D721Med (cell line): ENCODE measurements at places on chromosomes 4 and X.

GRCh38 chr4:31104043-31104442 lies 383.9 kb downstream of the PCDH7 start:
- no peak for DNase-seq

DNA sequence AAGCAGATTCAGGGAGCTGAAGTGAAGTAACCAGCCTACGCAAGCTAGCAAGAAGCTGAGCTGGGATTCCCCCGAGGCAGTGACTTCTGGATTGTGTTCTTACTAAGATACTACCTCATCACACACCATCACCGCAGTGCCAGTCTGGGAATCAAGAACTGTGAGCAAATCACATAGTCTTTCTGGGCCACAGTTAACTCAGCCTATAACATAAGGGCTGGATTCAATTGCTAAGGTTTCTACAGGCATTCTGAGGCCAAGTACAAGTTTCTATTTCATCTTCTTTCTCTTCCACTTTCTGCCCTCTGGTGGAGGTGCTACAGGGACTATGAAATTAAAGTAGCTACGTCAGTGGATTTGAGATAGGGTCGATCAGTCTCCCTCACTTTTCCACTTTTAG lies 1.4 kb upstream of the CORIN start:
- DNase-seq: no peak

- DNase-seq: no peak
Observed at GRCh38 chr4:143184217-143184502, 557 bp upstream of the USP38 start.

- DNase-seq: no peak
Observed at GRCh38 chr4:175394208-175394607, 417.9 kb downstream of the GPM6A start.

DNA sequence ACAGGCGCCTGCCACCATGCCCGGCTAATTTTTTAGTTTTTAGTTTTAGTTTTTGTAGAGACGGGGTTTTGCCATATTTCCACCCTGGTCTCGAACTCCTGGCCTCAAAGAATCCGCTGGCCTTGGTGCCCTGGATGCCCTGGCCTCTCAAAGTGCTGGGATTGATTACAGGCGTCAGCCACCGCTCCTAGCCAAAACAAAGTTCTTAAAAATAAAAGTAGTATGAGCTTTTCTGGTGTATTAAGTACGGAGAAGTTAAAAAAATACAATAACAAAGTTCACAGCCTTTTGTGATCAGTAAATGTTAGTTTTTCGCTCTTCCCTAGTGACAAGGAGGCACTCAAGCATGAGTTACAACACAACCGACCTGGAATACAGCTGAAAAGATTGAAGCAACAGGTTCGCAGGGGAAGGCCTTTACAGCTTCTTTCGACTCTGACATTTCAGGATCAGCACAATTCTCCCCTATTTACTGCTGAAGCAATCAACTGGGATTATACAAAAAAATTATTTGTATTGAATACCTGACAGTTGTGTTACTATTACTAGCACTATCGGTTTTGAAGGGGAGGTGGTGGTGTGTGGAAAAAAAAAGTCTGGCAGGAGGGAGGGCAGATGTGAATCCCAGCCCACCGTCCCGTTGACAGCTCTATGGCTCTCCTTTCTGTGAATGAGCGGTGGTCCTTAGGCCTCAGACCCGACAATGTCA lies 893 bp upstream of the METAP1 start:
- no peak for DNase-seq

GRCh38 chrX:49242545-49243066 lies 7.3 kb downstream of the CCDC22 start:
- no peak for DNase-seq

DNA sequence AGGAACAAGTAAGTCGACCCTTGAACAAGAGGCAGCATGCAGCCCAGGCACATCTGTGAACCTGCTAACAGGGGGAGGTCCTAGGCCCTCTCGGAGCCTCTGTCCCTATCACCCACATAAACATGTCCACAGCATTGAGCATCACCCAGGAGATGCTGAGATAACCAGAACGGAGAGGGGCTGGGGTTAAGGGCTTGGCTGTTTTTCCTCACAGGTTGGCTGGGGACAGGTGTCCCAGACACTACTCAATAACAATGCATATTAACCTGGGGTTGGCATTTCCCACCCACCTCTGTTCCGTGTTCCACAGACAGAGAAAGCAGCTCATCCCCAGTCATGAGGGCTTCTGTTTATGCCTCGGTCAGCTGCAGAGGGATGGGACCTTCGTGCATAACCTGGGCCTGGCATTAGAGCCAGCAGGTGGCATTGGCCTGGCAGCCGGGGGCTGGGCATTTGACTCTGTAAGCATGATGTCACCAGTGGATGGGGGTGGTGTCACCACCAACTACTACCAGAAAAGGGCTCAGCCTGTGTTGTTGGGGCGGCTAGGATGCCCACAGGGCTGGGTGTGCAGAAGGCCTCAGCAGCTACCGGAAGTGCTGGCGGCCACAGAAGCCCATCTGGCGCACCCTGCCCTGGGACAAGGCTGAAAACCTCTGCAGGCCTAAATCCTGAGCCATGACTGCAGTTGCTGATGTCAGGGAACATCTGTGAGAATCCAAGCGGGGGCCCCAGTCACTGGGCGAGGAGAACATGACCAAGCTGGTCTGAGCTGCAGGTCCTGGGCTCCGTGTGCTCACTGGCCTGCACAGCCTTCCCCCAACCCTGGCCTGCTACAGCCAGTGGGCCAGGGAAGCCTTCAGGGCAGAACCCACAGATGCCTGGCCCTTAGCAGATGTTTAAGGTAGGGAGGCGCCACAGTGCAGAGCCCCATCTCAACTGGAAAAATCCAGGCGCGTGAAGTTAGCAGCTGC lies 351.4 kb downstream of the NR3C2 start:
- DNase-seq: no peak

- no peak for DNase-seq
Observed at GRCh38 chr4:105714071-105714521, 5.5 kb downstream of the GSTCD start.

GRCh38 chr4:150679765-150680343 lies 97.9 kb downstream of the MAB21L2 start:
- DNase-seq: no peak

DNA sequence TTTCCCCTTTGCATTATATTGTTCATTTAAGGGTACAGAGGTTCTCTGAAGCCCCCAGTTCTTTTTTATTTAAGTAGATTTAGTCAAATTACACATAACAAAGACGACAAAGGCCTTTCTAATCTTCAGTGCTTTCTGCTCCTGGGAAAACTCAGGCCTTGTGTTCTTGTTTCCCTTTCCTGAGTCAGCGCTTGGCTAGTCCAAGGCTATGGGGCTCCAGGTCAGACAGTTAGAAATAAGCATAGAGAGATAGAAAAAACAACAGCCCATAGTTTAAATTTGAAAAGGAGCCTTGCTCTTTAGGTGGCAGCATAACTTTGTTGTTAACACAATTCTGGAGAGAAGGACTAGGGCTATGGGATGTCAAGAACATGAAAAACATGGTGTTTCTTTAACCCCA lies 97.3 kb downstream of the PPP1R2C start:
- no peak for DNase-seq

GRCh38 chrX:41677183-41678060 lies 11.4 kb upstream of the GPR34 start:
- DNase-seq: no peak

- DNase-seq: no peak
Observed at GRCh38 chr4:113625902-113626301, 135.6 kb downstream of the CAMK2D start.

GRCh38 chr4:119962631-119963030 lies 104.0 kb downstream of the MAD2L1 start:
- no peak for DNase-seq

DNA sequence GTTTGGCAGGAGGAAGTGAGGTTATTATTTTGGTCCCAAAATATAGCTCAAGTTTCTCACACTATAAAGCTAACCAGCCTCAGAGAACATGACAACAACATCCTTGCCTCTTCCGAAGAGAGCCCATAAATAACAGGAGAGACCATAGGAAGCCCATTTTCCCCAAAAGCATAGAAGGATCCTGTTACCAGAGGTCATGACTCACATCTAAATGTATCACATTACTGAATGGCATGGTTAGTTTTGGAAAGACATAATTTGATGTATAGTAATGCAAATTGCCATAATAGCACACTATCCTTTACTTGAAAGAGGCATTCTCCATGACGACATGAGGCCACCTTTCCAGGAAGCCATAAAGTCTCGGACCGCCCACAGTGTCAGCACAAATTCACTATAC lies 238.8 kb upstream of the GRIA3 start:
- no peak for DNase-seq

DNA sequence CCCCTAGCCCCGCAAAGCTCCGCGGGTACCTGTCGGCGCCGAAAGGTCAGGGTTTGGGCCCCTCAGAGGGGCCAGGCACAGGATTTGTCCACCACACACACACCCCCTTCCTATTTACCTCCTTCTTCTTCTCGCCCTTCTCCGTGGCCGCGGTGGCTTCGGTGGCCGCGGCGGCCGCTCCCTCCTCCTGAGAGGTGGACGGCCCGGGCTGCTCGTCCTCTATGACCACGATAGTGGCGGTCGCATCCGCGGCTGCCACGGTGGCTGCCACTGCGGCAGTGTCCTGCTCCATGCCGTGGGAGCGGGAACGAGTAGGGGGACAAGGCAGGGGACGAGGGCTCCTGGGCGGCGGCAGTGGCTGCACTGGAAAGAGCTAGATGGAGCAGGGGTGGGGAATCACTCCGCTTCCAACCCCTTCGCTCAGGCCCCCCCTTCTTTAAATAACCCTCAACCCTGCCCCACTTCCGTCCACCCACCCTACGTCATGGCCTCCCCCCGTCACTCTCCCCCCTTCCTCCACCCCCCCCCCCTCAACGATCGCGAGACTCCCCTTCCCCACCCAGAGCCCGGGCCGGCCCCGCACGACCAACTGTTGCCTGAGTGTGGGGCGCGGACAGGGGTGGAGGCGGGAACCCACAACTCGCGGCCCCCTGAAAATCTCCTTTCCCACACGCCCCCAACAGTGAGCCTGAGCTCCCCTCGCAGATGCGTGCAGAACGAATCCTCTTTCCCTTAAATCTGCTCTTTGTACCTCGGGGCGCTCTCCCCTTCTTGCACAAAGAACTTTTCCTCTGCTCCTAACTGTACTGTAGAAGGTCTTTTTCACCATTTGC lies at the start of gene SMARCA1:
Gene SMARCA1, minus strand, starts transcription at position 412 of the 833 bp plus-strand sequence. Its CDS starts 120 bp downstream, at position 292.
- peak; percentile 35 for DNase-seq

GRCh38 chrX:116181300-116181699 lies 10.8 kb downstream of the AGTR2 start:
- no peak for DNase-seq

DNA sequence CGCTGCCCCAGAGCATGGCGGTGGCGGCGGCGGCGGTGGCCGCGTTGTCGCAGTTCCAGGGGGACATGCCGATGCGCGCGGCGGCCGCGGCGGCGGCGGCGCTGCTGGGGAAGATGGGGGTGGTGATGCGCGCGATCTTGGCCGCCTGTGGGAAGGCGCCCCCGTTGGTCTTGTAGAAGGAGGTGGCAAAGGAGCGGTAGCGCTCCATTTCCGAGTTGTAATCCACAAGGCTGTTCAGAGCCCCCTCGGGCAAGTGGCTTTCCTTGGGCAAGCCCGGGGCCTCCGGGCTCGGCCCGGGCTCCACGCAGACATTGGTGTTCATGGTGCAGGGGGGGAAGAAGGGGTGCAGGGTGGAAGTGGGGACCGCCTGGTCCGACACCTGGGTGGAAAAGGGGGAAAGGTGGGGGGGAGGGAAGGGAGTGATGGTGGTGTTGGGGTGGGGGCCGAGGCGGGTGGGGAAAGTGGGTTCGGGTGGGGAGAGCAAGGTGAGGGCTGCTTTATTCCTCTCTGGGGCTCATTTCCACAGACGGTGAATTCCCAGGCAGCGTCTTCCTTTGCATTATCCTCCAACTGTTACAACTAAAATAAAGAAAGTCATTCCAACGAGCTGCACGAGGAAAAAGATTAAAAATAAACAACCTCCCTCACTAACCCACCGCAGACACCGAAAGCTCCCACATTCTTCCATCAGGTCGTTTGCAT lies 3.1 kb downstream of the CXXC4 start:
- DNase-seq: no peak

DNA sequence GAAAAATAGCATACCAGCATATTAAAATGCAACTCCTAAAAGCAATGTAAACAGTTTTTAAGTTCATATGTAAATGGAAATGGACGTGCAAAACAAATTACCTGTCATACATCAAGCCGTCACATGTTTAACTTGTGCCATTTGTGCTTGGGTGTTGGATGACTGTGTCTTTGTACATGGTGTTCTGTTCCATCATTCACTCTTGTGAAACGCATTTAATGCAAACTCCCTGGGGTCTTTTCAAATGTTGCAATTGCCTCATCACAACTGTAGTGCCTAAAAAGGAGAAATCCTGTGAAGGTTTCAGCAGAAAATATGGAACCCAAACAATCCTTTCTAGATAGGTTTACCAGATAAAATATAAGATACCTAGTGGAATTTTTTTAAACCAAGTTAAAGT lies 52.4 kb downstream of the PHOX2B start:
- no peak for DNase-seq

DNA sequence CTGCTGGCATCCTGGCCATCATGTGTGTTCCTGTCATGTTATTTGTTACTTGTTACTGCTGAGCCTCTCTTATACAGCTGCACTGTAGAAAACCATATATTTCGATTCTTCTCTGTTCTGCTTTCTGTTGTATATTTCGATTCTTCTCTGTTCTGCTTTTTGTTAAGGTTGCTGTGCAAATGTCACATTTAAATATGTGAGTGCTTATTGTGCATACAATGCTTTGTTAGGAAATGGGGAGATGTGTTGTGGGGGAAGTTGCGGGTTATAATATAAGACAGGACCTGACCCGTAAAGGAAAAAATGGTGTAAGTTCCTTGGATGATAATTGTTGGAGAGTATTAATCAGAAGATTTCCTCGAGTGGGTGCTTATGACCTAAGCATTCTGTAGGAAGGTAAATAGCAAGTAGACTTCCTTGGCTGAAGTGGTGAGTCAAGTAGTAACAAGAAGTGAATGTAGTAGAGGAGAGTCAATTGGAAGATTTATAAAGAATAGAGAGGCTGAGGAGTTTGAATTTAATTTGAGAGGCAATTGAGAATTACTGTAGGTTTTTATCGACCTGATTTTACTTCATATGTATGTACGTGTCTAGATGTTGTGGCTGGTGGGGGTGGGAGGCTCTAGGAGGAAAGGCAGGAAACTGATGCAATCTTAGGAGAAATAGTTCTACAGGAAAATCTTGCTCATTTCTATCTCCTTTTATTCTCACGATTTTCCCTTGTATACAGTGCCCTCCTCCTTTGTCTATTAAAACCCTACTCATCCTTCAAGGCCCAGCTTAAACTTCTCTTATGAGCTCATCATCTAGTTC lies 8.5 kb downstream of the OGT start:
- DNase-seq: no peak
